Smooth muscle cell of the brain vasculature (primary cell): ENCODE measurements at places on chromosomes 2 and 18.

DNA sequence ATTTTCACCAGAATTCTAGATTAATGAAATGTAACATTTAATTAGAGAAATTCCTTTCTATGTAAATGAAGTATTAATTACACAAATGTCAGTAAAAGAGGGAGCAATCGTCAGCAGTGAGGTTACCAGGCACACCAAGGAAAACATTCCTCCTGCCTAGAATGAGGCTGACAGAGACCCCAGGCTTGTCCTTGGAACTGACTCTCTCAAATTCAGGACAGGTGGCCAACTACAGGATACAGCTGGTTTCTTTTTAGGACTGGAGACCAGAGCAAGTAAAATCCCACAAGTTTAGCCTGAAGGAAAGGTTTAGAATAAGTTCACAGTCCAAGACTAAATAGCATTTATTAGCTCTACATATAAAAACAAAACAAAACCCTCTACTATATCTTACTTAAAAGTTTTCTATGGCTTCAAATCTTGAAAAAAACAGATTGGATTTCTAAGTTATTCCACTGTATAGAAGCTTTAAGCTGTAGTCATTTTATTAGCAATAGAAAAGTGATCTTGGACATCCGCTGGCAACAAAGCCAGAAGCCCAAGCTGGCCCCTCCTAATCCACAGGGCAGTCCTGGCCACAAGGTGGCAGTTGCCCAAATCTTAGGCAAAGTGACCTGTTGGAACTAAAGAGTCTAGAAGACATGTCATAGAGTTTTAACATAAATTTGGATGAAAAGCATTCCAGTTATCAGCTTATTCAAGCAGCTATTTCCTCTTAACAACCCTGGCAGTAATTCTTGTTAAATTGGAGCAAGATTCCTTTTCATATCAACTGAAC lies 81.0 kb downstream of the SP3 start:
- DNase-seq = peak; percentile 15

DNA sequence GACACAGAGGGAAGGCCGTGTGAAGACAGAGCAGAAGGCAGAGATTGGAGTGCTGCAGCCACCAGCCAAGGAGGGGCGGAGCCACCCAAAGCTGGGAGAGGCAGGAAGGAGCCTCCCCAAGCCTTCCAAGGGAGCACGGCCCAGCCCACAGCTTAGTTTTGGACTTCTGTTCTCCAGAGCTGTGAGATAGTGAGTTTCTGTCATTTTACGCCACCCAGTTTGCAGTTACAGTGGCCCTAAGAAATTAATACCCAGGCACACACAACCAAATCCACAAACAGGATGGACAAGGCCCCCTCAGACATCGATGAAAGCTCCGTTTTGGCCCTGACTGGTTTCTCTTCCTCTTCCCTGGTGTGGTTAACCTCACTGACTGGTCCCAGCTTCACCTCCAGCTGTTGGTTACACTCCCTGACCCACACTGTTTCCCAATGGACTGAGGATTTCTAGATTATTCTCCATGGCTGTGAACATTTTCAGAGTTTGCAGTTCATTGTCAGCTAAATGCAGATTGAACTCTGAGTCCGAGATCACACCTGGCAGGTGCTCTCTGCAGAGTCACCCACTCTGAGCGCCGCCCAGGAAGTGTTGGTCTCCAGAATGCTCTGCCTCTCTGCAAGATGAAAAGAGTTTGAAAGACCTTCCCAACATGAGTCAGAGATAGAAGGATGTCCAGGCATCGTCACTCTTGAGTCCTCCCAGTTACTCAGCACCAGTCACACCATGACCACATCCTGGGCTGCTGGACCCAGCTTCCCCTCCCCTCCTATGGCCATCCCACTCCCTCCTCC lies 100.2 kb downstream of the TWIST2 start:
- DNase-seq = no peak

GRCh38 chr2:239283288-239283945 lies 117.4 kb downstream of the HDAC4 start:
- DNase-seq = no peak

GRCh38 chr18:76882146-76882545 lies 59.8 kb downstream of the ZNF236 start:
- DNase-seq = no peak

DNA sequence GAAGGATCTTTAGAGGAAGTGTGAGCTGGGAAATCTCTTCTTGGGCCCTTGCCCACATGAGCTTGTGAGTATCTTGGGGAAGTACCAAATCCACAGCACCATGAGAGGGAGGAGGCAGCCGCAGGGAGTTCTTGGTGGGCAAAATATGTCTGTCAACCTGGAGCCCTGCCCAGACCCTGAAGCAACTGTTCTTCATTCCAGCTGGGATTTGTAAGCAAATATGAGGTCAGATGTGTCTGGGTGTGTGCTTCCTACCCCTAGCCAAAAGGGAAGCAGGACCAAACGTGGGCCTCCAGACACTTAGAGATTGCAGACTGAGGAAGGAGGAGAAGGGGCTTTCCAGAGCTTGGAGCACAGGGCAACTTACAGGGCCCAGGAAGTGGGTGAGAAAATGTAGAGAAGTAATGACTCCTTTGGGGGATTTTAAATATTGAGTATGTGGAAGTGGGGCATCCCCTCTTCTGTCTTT lies 41.9 kb downstream of the TMEM247 start:
- no peak for DNase-seq

GRCh38 chr2:147543056-147543455 lies 301.8 kb upstream of the ACVR2A start:
- no peak for DNase-seq

- DNase-seq = no peak
Observed at GRCh38 chr2:41167014-41167413, 715.1 kb upstream of the SLC8A1 start.

DNA sequence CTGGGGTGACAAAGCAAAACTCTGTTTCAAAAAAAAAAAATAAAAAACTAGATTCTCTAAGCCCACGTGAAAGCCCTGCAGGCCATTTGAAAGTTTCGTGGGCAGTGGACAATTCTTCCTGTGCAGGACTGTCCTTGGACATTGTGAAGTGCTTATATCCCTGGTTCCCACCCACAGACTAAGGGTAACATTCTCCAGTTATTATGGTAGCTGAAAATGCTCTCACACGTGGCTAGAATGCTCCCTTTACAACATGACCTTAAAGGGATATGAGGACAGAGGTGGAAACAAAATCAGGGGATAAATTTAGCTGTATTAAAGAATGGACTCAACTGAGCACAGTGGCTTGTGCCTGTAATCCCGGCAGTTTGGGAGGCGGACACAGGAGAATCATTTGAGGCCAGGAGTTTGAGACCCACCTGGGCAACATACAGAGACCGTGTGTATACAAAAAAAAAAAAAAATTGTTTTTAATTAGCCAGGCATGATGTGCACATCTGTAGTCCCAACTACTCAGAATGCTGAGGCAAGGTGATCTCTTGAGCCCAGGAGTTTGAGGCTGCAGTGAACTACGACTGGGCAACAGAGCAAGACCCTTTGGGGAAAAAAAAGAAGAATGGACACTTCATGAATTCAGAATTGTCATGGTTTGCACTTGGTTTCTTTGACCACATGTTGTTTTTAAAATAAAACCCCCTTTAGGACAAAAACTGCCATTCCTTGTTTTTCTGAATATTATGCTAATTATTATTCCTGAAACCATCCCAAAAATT lies 167.9 kb downstream of the MGAT5 start:
- no peak for DNase-seq

DNA sequence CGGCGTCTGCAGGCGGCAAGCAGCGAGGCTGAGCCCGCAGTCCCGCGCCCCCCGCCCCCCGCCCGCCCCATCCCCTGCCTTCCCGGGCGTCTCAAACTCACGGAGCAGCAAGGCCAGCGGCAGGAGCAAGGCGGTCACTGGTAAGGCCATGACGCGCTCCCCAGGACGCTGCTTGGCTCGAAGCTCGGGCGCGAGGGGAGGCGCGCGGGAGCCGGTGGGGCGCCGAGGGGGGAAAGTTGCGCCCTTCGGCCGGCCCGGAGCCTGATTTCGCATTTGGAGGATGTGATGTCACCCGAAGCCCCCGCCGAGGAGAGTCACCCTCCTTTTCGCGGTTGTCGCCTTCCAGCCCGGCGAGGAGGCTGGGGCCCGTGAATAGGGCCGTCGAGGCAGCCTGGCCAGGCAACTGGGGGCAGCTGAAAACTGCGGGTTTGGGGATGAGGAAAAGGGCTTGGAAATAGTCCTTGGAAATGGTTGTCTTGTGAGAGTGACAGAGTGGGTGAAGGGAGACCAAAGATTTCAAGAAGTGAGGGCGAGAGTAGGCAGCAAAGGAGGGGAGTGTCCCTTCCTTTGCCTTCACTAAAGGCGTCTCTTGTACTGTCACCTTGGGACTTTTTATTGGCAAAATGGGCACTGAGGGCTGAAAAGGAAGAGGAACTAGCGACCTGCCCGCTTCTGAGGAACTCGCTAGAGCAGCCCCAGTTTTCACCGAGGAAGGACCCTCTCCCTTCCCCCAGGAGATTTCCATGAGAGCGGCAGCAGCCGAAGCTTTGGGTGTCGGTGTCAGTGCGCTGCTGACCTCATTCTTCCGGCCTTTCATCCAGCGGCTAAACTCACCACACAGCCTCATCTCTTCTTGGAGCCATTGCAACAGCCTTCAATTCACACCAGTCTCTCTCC lies at the start of gene CD8A:
CD8A (minus strand) TSS at position 238 of the 897 bp plus-strand sequence; CDS start at position 150, 88 bp downstream.
- no peak for DNase-seq

DNA sequence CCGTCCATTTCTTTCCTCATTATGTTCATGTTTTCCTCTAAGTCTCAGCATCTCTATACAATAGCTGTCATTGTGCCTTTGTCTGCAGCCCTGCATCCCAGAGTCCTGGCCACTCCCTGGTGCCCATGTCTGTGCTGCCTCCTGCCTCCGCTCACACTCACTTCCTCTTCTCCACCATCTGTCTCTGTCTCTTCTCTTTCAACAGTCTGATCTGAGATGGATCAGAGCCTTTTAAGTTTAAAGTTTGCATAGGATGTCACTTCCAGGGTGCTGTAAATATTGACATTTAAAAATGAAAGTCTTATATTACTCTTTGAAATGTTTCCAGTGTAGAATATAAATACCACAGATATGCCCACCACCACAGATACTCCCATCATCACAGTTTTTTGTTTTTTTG lies 42.7 kb downstream of the UBE2F start:
- DNase-seq = no peak

DNA sequence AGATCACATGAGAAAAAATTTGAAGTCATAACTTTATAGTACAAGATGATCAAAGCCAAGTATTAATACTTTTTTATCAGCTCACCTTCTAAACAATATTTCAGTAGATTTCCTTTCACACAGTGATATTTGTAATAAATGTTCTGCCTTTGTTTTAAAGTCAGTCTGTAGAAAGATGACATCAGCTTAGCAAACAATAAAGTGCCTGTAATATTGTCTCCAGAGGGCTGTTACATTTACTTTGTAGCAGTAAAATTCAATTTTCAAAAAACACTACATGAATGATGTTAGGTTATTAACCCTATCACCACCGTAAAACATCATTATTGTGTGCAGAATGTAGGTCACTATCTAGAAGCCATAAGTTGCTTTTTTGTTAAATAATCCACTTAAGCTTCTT lies 49.6 kb downstream of the ZEB2 start:
- no peak for DNase-seq

DNA sequence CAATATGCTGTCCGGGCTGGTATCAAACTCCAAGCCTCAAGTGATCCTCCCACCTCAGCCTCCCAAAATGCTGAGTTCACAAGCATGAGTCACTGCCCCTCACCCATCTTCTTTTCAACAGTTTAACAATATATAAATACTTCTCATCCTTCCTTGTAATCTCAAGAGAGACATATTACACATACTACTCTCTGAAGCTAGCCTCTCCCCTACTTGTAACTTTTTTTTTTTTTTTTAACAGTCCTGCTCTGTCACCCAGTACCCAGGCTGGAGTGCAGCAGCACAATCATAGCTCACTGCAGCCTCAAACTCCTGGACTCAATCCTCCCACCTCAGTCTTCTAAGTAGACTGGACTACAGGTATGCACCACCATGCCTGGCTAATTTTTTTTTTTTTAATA lies 5.7 kb downstream of the GFPT1 start:
- DNase-seq = no peak
